GM03348 (cell line): ENCODE measurements at places on chromosomes 13 and 19.

DNA sequence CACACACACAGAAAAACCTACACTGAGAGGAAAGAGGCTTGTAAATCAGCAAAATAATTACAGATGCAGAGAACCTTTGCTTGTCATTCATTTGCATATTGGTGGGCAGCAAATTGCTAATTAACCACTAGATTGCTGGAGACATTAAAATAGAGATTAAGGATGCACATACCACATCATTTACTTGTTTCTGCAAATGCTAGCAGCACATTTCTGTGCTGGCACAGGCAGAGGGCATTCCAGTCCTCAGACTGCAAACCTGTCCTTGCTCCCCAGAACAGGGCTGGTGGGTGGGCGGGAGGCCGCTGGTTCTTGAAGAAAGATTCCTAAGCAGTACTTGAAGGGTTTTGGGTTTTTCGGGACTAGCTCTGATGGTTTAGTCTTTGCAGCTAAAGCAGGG is 941 bp upstream of the SIAH3 start:
- no peak for DNase-seq

GRCh38 chr13:42638886-42639285 is 64.9 kb downstream of the TNFSF11 start:
- DNase-seq, result no peak

GRCh38 chr13:23690668-23691067 is 120.5 kb downstream of the TNFRSF19 start:
- no peak for DNase-seq

GRCh38 chr19:29413435-29413834 is 112.4 kb upstream of the VSTM2B start:
- no peak for DNase-seq

DNA sequence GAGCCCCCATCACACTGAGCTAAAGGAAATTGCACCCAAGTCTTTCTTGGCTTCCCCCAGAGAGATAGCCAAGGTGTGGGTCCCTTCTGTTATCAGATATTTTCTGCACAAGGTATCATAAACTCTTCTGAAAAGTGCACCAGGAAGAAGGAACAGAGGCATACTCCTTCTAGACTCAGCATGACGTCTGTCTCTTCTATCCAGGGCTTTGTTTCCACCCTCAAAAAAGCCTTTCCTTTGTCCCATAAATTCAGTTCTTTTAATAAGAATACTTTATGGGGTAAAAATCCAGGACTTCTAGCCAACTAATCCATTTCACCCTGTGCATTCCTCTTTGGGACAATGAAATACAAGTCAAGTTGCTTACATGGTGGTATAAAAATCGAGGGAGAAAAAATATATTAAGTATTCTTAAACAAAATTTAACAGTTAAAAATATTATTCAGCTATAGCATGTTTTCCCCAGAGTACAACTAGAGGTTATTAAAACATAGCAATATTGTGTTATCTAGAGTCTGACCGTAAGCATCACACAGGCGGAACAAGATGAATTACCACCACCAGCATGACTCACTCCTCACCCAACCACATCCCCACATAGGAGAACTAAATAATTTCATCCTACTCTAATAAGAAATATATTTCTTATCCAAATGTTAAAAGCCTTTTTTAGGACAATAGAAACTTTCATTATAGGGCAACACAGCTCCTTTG is 79.9 kb upstream of the GPC6 start:
- DNase-seq, result peak; percentile 44

- no peak for DNase-seq
Observed at GRCh38 chr19:412356-413355, 3.7 kb upstream of the C2CD4C start.

DNA sequence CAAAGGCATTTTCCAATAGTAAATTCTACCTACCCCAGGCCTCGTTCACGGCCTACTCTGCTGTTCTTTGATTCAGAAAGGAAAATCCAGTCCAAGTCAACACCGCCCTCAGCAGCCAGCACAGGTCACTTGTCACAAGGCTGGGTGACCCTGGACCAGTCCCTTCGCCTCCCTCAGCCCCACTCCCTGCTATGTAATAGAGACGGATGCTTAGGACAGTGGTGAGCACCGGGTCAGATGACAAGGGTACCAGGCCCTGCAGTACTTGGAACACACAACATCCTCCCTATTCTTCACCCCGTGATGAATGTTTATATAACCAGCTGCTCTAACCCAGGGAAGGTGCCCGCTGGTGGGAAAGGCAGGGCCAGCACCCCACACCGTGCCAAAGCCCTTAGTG is 14.3 kb downstream of the LATS2 start:
- no peak for DNase-seq

- DNase-seq, result peak; percentile 31
Observed at GRCh38 chr19:58355908-58356765, 2.8 kb upstream of the A1BG start.

GRCh38 chr13:76473552-76474134 is 412.6 kb downstream of the KCTD12 start:
- DNase-seq, result peak; percentile 67

- DNase-seq, result no peak
Observed at GRCh38 chr19:12794196-12794941, 3.1 kb downstream of the JUNB start.

- DNase-seq, result peak; percentile 84
Observed at GRCh38 chr13:113835461-113836270, 28.2 kb downstream of the GAS6 start.

DNA sequence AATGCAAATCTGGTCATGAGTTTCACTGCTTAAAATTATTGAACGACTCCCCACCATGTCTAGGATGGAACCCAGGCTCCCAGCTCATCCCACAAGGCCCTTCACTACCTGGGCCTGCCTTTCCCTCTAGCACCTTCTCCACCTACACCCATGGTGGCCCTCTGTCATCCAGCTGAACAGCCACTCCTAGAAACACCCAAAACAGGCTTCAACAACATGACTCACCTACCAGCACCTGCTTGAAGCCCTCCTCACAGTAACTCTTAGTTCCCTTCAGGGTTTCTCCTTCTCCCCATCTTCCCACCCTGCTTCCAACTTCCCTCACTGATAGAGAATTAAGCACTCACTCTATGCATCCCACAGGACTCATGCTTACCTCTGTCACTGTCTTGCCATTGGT is 6.6 kb upstream of the IGFL2 start:
- DNase-seq, result no peak

GRCh38 chr19:17079710-17080439 is 4.3 kb downstream of the MYO9B start:
- DNase-seq, result peak; percentile 92
